ENCODE measurements at places on chromosomes 13 and 19.

GRCh38 chr13:112179421-112179820, 112.5 kb downstream of the SOX1 start:
- DNase-seq = no peak

DNA sequence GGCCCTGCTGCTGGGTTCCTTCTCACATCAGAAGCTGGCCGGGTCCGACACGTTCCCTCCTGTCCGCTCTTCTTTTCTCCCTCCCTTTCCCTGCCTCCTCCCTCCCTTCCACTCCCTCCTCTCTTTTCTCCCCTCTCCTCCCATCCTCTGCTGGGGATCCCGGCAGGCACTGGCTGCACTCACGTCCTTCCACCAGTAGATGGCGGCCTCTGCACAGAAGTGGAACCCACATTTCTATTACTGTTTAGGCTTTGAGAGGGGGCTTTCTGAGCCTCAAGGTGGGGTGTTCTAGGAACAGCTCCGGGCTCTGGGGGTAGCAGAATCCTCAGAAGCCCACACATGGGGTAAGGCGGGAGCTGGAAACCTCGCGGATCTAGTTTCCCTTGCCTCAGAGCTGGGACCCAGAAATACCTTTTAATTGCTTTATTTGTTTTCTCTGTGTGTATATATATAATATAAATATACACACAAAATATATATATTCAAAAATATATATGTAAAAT, 294.2 kb downstream of the ZNF536 start:
- no peak for DNase-seq

DNA sequence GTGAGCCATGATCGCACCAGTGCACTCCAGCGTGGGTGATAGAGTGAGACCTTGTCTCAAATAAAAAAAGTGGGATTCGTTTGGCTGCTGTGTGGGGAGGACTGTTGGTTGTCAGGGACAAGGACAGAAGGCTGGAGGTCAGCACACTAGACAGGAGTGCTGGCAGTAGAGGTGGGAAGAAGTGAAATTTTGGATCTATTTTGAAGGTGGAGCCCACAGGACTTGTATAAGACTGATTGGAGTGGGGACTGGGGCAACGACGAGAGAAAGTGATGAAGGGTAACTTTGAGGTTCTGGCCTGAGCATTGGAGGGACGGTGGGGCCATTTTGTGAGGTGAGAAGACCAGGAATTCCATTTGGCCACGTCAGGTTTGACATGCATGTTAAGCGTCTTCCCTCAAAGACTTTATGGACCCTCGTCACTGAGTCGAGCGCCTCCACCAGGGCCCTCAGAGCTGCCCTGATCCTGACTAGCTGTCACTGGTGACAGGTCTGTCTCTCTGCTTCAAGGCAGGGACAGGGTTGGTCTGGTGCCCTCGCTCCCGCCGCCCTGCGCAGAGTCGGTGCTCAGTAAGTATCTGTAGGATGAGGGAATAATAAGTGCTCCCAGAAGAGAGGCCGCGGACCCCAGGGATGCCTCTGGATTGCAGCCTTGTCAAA, 673 bp downstream of the CTU1 start:
- no peak for DNase-seq

- no peak for DNase-seq
Observed at GRCh38 chr19:13162724-13163608, 12.8 kb downstream of the IER2 start.

GRCh38 chr19:46404753-46405468, 8.5 kb downstream of the CCDC8 start:
- DNase-seq = no peak

DNA sequence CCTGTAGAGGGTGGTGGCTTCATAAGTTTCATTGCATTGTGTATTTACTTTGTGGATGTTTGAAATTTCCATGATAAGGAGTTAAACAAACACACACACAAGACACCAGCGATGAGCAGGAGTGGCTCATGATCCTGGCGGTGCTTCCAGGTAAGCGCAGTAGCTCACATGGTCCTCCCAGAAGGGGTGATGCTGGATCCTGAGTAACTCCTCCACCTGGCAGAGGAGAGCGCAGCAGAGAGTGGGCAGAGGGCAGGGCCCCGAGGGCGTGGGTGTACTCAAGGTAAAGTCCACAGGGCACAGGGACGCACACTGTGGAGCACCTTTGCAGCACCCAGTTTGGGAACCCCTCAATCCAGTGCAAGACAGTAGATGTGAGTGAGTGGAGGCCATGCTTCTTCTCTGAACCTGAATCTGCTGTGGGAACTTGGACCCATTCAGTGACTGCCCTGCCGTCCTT, 54.0 kb downstream of the RFX2 start:
- no peak for DNase-seq

GRCh38 chr13:80530191-80530590, 189.3 kb upstream of the SPRY2 start:
- no peak for DNase-seq

GRCh38 chr13:39244561-39245230, 206.4 kb downstream of the NHLRC3 start:
- DNase-seq = no peak

Measured in stimulated activated CD4-positive, alpha-beta T cell treated with anti-CD3 and anti-CD28 coated beads, Interleukin-1b, Interleukin-23, amount 100 ng/mL, for 1 hour (primary cell).